ENCODE measurements at places on chromosomes 13 and 19.
A peak's percentile ranks its signal among the peaks of the same experiment; 100 is the strongest.

DNA sequence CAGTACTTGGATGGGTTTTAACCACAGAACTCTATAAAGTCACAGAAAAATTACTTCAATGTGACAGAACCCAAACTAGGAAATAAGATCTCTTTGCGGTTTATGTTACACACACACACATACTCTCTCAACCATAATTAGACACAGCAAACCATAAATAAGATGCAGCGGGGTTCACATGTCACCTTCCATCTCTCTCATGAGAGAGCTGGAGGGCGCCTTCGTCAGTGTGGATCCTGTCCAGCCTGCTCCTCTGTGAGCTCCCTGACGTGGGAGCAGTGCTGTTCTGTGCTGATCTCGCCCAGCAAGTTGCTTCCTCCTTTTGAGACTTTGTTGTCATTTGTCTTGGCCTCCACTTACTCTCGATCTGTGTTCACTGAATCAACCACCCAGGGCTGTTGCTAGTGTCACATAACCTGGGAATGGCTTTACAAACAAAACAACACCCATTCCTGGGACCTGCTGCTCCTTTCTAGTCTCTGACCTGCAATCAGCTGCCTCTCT lies 204.9 kb upstream of the KL start:
- no peaks in the 10 kb centered on the region for H3K36me3 ChIP-seq
- peak overlapping the region; percentile 69 for H3K27ac ChIP-seq
- DNase-seq, result no peak
- peaks cover 11% of the 10 kb centered on the region for H3K4me1 ChIP-seq

- DNase-seq, result no peak
- no peak overlapping the region for H3K27ac ChIP-seq
- no peaks in the 10 kb centered on the region for H3K36me3 ChIP-seq
- H3K4me1 ChIP-seq, result no peaks in the 10 kb centered on the region
- H3K27me3 ChIP-seq, result peaks cover 1% of the 10 kb centered on the region
These were observed 546.6 kb downstream of the DACH1 start for GRCh38 chr13:71320452-71320851.

GRCh38 chr19:54162241-54162805 lies 2.8 kb upstream of the LENG1 start:
- peaks cover 6% of the 10 kb centered on the region for H3K27me3 ChIP-seq
- peak overlapping the region; percentile 95 for H3K4me3 ChIP-seq
- peak; percentile 74 for DNase-seq
- peak overlapping the region; percentile 77 for H3K27ac ChIP-seq

DNA sequence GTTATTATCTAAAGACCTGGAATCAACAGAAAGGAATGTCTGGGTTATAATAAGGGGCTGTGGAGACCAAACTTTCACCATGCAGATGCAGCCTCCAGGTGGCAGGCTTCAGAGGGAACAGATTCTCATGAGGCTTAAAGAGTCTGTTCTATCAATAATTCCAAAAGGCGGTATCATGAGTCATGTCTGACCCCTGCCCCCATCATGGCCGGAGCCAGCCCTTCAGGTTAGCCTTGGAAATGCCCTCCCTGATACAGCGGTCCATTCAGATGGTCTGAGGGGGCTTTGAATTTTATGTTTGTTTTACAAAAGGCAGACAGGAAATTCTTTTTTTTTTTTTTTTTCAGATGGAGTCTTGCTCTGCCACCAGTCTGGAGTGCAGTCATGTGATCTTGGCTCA lies 21.7 kb upstream of the LAMP1 start:
- peaks cover 4% of the 10 kb centered on the region for H3K36me3 ChIP-seq
- no peak overlapping the region for H3K27ac ChIP-seq
- H3K4me3 ChIP-seq, result no peak overlapping the region
- peaks cover 7% of the 10 kb centered on the region for H3K4me1 ChIP-seq
- DNase-seq, result no peak

DNA sequence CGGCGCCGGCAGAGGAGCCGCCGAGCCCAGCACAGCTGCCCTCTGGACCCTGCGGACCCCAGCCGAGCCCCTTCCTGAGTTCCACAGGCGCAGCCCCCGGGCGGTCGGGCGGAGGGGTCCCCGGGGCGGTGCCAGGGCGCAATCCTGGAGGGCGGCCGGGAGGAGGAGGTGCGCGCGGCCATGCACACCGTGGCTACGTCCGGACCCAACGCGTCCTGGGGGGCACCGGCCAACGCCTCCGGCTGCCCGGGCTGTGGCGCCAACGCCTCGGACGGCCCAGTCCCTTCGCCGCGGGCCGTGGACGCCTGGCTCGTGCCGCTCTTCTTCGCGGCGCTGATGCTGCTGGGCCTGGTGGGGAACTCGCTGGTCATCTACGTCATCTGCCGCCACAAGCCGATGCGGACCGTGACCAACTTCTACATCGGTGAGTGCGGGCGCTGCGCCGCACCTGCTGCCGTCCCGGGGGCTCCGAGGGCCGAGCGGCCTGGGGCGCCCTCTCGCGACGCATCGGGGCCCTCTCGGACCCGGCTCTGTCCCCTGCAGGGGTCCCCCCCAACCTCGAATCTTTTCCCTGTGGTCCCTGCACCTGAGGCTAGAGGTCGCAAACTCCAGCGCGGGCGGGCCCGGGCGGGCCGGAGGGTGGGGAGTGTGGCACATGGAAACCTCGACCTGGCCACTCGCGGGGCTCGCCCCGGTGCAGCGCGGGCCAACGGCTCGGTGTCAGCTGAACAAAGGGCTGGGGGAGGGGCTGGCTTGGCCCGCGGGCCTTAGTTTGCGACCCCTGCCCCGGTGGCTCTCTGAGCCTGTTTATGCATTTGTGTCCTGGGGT lies at the start of gene KISS1R:
Gene KISS1R, plus strand, starts transcription at position 11 of the 829 bp plus-strand sequence. Its CDS starts 170 bp downstream, at position 181.
- DNase-seq, result no peak
- H3K27ac ChIP-seq, result no peak within 1 kb of the TSS
- H3K4me1 ChIP-seq, result peaks cover 16% of the 10 kb centered on the region
- H3K27me3 ChIP-seq, result peaks cover 4% of the 10 kb centered on the region
- H3K4me3 ChIP-seq, result peak within 1 kb of the TSS; percentile 76

DNA sequence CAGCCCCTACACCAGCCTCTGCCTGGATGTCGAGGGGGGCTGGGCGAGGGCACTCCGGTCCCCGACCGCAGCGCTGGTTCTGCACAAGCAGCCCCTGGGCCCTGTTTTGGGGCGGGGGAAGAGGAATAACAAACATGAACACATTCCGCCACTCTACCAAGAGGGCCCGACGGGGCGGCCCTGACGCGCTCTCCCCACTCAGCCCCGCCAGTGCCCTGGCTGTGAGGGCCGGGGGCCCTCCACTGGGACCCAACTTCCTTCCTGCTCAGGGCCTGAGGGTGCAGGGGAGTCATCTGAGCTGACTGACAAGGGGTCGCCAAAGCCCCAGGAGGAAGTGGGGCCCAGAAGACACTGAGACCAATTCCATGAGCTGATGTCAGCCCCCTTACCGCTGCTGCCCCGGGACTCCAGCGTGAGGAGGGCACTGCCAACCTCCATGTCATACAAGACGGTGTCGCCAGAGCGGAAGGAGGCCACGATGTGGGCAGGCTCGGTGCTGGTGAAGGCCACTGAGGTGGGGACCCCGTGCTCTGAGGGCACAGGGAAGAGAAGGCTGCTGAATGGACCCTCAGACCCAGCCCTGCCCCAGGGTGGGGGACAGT lies 5.6 kb upstream of the PRKD2 start:
- H3K36me3 ChIP-seq, result peaks cover 34% of the 10 kb centered on the region
- no peaks in the 10 kb centered on the region for H3K27me3 ChIP-seq
- peaks cover 30% of the 10 kb centered on the region for H3K4me1 ChIP-seq
- H3K4me3 ChIP-seq, result no peak overlapping the region
- no peak for DNase-seq
- no peak overlapping the region for H3K27ac ChIP-seq

GRCh38 chr19:42272535-42272897 lies 3.5 kb downstream of the CIC start:
- no peaks in the 10 kb centered on the region for H3K27me3 ChIP-seq
- no peak overlapping the region for H3K27ac ChIP-seq

- no peak for DNase-seq
- H3K27me3 ChIP-seq, result no peaks in the 10 kb centered on the region
- peaks cover 40% of the 10 kb centered on the region for H3K4me1 ChIP-seq
- H3K4me3 ChIP-seq, result no peak overlapping the region
- peaks cover 57% of the 10 kb centered on the region for H3K36me3 ChIP-seq
These were observed 8.2 kb upstream of the ATF5 start for GRCh38 chr19:49920624-49921363.

GRCh38 chr19:7397687-7398086 lies 49.0 kb downstream of the ARHGEF18 start:
- H3K36me3 ChIP-seq, result peaks cover 10% of the 10 kb centered on the region
- peaks cover 26% of the 10 kb centered on the region for H3K4me1 ChIP-seq
- H3K27ac ChIP-seq, result no peak overlapping the region
- no peak overlapping the region for H3K4me3 ChIP-seq
- DNase-seq, result no peak

DNA sequence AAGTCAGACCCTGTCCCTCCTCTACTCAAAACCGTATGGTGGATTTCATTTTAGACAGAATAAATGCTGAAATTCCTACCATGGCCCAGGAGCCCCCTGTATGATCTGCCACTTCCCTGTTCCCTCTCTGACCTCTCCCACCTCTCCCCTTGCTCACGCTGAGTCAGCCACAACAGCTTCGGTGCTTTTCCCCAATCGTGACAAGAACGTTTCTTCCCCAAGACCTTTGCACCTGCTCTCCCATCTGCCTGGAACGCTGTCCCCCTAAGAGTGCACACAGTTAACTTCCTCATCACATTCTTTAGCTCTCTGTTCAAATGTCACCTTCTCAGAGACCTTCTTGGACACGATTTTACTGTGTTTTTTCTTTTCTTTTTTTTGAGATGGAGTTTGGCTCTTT lies 2.3 kb downstream of the VRK3 start:
- no peak for DNase-seq
- H3K4me3 ChIP-seq, result no peak overlapping the region
- peaks cover 40% of the 10 kb centered on the region for H3K4me1 ChIP-seq
- H3K27ac ChIP-seq, result no peak overlapping the region
- H3K27me3 ChIP-seq, result peaks cover 6% of the 10 kb centered on the region
- peaks cover 20% of the 10 kb centered on the region for H3K36me3 ChIP-seq

DNA sequence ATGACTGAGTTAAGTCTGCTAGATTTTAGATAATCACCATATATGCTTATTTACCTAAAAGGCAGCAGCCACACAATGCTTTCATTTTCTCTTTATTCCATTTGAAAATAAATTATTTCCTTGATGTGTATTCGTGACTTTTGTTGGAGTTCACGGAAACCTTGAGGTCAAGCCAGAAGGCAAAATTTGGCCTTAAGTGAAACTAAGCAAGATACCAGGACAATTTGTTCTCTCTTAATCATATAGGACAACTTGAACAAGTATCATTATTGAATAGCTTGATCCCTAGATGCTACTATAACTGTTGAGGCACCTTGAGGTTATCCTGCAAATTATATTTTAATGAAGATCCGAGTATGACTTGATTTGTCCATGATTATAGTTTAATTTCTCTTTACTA lies 429.2 kb upstream of the DACH1 start:
- H3K27me3 ChIP-seq, result no peaks in the 10 kb centered on the region
- H3K27ac ChIP-seq, result no peak overlapping the region
- H3K4me3 ChIP-seq, result no peak overlapping the region
- no peak for DNase-seq
- H3K4me1 ChIP-seq, result no peaks in the 10 kb centered on the region

DNA sequence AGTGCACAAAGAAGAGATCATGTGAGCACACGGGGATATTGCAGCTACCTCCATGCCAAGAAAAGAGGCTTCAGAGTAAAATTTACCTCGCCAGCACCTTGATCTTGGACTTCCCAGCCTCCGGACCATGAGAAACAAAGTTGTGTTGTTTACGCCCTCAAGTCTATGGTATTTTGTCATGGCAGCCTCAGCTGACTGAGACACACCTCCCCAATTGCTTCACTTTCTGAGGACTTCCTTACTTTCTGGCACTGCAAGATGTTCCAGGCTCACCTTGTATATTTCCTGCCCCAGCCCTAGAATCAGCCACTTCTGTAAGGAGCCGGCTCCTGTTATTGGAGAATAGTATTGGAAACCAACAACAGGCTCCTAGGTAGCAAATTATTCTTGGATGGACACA lies 6.6 kb upstream of the CEBPG start:
- DNase-seq, result no peak
- no peaks in the 10 kb centered on the region for H3K4me1 ChIP-seq
- H3K36me3 ChIP-seq, result no peaks in the 10 kb centered on the region
- no peak overlapping the region for H3K4me3 ChIP-seq
- H3K27me3 ChIP-seq, result peaks cover 4% of the 10 kb centered on the region

GRCh38 chr13:37475966-37476365 lies 122.6 kb downstream of the POSTN start:
- no peaks in the 10 kb centered on the region for H3K27me3 ChIP-seq
- H3K4me3 ChIP-seq, result no peak overlapping the region
- DNase-seq, result no peak
- no peaks in the 10 kb centered on the region for H3K36me3 ChIP-seq
- no peak overlapping the region for H3K27ac ChIP-seq

DNA sequence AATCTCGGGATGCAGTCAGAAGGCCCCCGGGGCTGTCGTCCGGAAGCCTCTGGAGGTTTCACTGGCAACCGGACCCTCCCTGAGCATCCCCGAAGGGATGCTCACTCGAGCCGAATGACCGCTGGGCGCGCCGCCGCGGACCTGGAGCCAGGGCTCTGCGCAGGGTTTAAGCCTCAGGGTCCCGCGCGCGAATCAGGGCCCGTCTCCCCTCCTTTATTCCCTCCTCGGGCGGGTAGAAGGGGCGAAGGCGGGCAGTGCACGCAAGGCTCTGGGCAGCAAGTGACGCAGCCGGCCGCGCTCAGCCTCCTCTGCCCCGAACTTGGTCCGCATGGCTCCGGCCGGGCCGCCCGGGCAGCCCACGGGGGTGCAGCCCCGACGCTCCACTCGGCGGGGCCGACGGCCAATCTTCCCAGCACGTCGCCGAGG lies 572 bp downstream of the SHISA2 start:
- no peak for DNase-seq
- H3K4me1 ChIP-seq, result peaks cover 33% of the 10 kb centered on the region
- no peak overlapping the region for H3K27ac ChIP-seq
- peak overlapping the region; percentile 56 for H3K4me3 ChIP-seq

- H3K4me3 ChIP-seq, result no peak overlapping the region
- peaks cover 12% of the 10 kb centered on the region for H3K4me1 ChIP-seq
- peaks cover 2% of the 10 kb centered on the region for H3K27me3 ChIP-seq
- DNase-seq, result no peak
These were observed 7.9 kb upstream of the C3 start for GRCh38 chr19:6728346-6728745.

GRCh38 chr19:41426116-41426841 lies 895 bp downstream of the B3GNT8 start:
- peaks cover 17% of the 10 kb centered on the region for H3K36me3 ChIP-seq
- DNase-seq, result no peak
- peaks cover 11% of the 10 kb centered on the region for H3K4me1 ChIP-seq

Measured in activated T-helper 1 cell treated with anti-CD3 and anti-CD28 coated beads, Interleukin-12 subunit alpha, Interleukin-12 subunit beta, Interleukin-2, Interleukin-4 antibody, amounts not matched to agents 30 ng/mL and 10 ng/mL and 1 ng/mL, durations not matched to agents 14 hours and 24 hours and 36 hours (primary cell).